ENCODE measurements at places on chromosomes 6 and 20.

- no peak for DNase-seq
Measured at GRCh38 chr20:5797843-5798462, 47.8 kb downstream of the SHLD1 start.

DNA sequence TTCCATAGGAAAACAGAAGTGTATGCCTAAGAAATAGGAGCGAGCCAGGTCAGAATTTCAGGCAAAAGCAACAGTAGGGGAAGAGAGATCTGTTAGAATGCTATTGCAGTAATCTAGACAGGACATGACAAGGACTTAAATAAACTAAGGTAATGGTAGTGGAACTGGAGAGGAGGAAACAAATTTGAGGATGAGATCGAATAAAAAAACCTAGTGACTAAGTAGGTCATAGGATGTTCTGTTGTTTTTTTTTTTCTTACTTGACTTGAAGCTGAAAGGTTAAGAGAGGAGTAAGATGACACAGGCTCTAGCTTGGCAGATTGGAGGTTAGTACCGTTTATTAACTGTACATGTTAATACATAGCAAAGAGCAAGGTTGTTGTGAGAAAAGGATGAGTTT lies 28.6 kb downstream of the ORC3 start:
- no peak for DNase-seq

- no peak for DNase-seq
Measured at GRCh38 chr6:73989428-73989827, 293.4 kb downstream of the CD109 start.

DNA sequence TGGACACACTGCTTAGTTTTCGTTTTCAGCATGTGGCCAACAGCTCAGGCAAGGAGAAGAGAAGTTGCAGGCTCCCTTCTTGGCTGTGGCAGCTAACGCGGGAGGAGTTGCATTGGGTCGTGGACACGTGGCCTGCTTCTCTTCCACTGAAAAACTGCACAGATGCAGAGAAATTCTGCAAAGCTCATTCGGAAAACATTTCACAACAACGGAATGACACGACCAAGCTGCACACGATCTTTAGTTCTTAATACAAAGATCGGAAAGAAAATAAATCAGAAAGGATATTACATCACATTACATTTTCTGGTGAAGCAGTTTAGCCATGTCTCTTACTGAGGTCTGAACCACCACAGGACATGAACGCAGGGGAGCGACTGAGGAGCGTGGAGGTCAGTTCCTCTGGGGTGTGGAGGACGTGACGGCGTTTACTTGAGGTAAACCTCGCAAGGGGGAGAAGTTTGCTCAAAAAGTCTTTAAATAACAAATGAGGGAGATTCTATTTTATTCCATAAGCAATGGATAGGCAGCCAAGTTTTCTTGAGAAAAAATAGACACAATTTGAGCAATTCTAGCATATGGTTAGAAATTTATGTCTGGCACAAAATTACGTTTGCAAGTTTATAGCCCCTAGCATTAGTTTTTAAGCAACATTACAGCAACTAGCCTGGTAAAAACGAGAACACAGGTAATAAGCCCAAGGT lies 178.3 kb downstream of the THBS2 start:
- no peak for DNase-seq

- no peak for DNase-seq
Measured at GRCh38 chr6:105890521-105891244, 195.5 kb upstream of the PRDM1 start.

DNA sequence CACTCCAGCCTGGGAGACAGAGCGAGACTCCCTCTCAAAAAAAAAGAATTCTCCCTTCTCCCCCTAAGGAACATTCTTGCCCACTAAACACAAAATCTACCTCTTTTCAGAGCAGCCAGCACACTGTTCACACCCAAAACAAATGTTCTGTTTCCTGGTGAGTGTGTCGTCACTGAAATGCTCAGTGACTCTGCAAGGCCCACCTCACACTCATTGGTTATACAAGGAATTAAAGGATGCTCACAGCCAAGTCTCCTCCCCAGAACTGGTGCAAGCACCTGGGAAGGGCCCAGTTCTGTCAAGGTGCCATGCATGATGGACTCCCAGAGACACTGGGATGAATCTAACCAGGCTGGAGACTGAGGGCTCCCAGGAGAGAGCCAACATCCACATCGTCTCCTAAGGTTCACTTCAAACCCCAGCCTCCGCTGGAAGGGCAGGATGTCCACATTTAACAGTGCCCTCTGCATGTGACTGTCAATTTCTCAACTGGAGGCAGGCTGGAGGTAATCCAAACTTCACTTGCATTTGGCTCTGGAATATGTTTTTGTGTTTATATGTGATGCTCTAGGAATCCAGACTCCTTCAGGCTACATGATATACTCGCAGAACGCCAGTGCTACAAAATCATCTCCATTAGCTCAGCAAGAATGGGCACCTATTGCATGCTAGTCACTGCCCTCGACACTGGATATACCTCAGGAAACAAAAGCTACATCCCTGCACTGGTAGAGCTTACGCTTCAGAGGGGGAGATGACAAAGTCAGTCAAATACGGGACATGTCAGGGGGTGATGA lies 7.1 kb downstream of the RRBP1 start:
- DNase-seq: no peak

DNA sequence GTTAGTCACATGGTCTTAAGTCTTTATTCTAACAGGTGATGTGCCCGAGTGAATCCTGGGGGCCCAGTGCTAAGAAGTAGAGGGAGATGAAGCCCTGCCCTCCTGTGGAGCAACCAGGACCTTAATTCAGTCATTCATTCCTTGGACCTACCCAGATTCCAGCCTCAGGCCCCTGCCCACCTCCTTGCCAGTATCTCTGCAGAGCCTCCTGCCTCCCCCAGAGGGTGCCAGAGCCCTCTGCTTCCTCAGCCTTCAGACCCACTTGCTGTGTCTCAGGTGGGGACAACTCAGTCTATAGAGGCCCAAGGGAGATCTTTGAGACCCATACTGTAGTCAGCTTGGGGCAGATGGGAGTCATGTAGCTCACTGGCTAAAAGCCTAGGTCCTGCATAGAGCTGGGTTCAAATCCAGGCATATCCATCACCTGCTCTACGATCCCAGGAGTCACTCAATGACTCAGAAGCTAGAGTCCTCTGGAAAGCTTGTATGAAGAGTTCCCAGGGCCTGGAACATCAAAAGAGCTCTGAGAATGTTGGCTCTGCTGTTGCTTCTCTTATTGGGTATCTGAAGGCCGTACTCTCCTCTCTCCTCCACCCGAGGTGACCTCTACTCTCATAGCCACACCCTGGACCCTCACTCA lies 3.9 kb upstream of the SIGLEC1 start:
- peak; percentile 49 for DNase-seq

DNA sequence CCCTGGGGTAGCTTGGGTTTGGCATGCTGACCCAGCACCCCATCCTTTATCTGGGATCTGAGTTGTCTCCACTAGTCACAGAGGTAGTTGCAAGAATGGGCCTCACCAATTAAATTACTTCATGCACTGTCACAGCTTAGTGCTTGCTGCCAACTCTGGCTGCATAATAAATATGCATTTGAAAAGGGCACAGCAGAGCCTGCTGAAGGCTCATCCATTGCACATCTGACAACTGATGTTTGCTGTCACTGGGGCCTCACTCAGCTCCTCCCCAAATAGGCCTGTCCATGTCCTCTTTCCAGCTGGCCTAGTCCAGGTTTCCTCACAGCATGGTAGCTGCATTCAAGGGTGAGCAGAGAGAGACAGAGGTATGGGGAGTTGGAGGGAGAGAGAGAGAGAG lies 13.3 kb upstream of the NXT1 start:
- no peak for DNase-seq

DNA sequence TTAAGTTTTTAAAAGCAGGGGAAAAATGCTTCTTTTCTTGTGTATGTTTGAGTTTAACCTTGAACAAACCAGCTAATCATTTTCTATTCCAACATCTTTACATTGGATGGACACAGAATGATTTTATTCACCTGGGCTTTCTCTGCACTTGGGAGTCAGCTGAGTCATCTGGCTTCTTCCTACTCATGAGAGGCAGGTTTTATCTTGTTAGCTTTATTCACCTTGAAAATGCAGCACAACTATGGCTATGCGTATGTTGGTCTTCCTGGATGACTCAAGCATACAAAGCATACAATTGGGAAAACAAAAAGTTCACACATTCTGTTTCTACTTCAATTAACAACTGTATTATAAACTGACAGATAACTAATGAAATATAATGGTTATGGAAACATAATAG lies 737.7 kb downstream of the FRK start:
- no peak for DNase-seq

- no peak for DNase-seq
Measured at GRCh38 chr6:139496654-139497344, 122.4 kb upstream of the CITED2 start.

GRCh38 chr6:156617376-156617775 lies 159.8 kb upstream of the ARID1B start:
- DNase-seq: no peak

DNA sequence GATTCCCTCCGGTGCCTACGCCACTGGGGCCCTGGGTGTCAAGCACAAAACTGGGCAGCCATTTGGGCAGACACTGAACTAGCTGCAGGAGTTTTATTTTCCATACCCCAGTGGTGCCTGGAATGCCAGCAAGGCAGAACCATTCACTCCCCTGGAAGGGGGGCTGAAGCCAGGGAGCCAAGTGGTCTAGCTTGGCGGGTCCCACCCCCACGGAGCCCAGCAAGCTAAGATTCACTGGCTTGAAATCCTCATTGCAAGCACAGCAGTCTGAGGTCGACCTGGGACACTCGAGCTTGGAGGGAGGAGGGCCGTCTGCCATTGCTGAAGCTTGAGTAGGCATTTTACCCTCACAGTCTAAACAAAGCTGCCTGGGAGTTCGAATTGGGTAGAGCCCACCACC lies 125.3 kb downstream of the FRK start:
- DNase-seq: no peak

GRCh38 chr6:49743429-49743828 lies 759 bp downstream of the CRISP3 start:
- DNase-seq: no peak

- DNase-seq: no peak
Measured at GRCh38 chr20:20237093-20237959, 130.6 kb upstream of the INSM1 start.

DNA sequence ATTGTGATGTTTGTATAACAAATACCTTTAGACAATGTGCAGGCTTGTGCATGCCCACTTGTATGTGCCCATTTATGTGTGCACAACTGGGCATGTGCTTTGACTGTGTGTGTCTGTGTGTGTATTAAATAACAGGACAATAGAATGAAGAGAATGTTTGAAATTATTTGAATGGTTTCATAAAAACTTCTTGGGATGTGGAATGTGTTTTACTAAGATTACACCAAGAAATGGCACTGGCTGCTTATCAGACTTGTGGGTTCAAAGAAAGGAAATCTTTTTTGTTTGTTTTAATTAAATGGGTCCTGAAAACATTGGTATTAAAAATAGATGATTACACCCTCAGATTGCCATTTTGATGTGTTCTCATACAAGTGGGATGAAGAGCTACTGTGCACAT lies 191.6 kb upstream of the CCN2 start:
- no peak for DNase-seq

DNA sequence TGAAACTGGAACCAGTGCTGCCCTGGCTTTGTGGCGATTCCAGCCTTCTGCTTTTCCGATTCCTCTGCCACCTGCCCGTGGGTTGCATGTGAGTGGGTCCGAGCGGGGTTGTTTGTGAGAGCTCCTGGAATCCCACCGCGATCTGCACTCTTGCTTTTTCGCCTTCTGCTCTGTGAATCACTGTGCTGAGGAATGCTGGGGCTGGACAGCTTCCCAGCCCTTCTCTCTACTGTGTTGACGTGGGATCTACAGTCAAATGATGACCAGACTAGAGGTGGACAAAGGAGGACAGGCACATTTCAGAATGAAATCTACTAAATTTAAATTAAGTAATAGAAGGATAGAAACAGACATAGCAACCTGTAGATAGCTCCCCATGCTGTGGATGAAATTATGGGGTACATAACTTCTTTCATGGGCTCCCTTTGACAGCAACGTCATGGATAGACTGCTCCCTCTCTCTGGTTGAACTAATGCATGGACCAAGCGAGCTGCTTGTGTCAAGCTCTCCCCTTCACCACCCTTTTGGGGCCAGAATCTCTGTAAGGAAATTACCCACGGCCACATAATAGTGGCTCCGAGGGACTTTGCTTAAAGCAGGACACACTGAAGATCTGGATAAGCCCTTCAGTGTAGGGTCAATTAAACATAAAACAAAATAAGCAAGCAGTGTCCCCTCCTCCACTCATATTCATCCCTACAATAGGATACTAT lies 2.0 kb downstream of the FNDC1 start:
- DNase-seq: no peak

GRCh38 chr20:17960927-17961586 lies 7.5 kb downstream of the SNX5 start:
- no peak for DNase-seq

DNA sequence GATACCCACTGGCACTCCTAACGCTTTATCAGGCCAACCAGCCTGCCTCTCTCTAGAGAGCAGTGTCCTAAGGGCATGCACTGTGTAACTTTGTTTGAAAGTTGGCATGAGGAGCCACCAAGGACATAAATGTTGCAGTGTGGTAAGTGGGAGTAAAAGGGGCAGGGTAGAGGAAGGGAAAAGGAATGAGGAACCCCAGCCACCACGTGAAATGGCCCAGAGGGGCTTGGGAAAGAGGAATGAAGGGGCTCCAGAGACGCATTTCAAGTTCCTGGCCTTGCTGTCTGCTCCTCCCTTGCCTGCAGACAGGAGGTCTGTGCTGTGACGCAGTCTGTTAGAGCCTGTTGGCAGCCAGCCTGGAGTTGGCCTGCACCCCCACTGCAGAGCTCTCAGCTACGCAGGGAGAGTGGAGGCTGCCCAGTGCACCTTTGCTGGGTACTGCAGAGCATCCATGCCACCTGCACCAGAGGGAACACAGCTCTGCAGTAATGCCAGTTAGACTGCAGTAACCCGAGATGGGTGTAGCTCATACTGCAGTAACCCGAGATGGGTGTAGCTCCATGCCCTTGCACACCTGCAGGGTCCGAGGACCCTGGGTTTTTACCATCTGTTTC lies 86.8 kb upstream of the SNAP25 start:
- peak; percentile 65 for DNase-seq

DNA sequence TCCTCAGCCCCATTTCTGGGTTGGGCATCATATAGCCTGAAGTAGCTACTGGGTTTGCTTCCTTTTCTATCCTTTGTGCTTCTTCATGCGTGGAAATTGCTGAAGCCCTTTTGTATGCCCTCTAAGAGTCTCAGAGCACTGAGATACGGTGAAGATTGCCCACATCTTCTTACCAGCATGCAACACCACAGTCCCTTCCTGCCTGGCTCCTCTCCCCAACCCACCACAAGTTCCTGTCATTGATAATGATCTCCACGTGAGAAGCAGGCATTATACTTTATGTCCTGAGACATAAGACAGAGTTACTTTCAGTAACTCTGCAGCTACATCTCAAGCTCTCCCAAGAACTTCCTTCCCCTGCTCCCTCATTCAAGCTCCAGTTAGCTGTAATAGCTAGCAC lies 15.8 kb upstream of the PLCB4 start:
- DNase-seq: no peak

DNA sequence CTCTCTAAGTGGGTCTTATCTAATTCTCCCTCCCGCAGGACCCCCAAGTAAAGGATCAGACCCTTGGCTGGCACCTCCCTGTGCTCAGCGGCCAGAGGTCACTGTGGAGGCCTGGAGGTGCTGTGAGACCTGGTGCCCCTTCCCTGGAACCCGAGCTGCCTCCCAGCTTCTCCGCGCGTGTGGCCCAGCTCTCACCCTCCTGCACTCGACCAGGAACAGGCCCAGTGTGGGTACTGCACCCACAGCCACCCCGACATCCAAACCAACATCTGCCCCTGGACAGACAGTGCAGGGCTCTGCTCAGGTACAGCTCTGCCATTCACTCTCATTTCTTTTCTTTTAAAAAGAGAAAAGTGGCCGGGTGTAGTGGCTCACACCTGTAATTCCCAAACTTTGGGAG lies 42.4 kb downstream of the TMEM242 start:
- DNase-seq: no peak

- DNase-seq: no peak
Measured at GRCh38 chr6:52497652-52498408, 77.7 kb downstream of the EFHC1 start.
